ENCODE measurements at places on chromosomes 1 and 21.

DNA sequence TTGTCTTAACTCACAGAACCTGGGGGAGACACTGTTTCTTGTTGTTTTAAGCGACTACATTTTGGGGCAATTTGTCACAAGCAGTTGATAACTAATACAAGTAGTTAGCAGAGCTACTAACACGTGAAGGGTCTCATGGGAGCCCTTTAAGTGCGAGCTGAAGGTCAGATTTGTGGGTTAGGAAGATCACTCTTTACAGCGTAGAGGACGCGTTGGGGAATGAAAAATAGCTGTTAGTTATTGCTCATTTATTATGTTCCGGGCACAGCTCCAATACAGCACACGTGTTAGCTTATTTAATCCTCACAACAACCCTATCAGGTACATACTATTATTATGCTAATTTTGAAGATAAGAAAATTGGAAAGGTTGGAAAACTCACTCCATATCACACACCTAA lies 95.9 kb downstream of the ACTL8 start:
- DNase-seq, result no peak

DNA sequence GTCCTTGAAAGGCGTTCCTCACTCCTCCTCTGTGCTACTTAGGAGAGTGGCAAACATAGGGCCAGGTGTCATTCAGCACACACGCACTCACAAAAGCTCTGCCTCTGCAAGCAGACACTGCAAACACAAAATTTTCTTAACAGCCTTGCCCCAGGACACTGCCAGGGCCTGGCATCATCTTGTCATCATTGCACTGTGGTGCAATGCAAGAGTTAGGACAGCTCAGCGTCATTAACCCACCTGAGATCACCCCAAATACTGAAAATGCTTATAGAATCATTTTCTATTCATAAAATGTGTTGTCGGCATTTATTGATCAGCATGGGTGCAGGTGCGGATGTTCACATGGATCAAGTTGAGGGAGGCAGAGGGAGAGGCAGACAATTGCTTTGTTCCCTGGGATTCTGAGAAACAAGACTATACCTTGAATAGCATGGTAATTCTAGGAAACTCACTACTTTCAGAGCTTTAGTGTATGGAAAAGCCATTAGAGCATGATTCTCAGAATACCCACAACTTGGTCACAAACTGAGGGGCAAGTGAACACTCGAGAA lies 3.0 kb downstream of the ADAM30 start:
- DNase-seq, result no peak

DNA sequence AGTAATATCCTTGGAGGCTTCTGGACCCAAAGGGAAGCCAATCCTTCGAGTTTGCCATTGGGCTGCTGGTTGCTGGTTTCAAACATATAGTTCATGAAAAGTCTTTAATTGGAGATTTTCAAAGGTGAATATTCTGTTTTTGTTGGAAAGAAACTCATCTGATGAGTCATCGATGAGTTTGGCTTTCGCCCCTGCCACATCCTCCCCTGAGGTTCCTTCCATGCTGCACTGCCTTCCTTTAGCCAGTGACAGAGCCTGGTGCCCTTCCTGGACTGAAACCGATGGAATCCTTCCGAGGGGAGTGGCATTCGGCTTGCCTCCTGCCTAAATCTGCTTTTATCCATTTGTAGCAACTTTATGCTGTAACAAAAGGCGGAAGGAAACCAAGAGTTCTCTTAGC lies 550.0 kb downstream of the KIF26B start:
- DNase-seq, result no peak

- peak; percentile 75 for DNase-seq
These were observed 41.6 kb upstream of the AGL start for GRCh38 chr1:99808391-99809115.

- DNase-seq, result no peak
These were observed 7.6 kb downstream of the EFNA3 start for GRCh38 chr1:155086128-155086741.

DNA sequence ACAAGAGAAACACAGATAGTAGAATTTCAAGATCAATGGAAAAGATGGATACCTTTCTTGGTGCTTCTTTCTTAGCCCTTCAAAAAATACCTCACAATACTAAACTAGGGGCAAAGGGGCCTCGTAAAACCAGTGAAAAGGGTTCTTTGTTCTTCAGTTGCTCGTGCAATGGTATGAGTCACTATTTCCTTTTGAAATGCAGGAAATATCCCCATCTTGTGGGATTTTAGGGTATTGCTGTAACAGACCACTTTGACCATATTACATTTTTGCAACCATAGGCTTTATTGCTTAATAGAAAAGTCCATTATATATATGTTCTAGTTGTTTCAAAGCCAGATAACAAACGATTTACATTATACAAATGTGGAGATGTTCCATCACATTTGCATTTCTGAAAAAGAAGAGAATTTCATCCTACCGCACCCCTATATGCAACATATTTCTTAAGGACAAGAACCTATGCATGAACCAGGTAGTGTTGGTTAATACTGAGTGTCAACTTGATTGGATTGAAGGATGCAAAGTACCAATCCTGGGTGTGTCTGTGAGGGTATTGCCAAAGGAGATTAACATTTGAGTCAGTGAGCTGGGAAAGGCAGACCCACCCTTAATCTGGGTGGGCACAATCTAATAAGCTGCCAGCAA lies 88.6 kb upstream of the PKN2 start:
- DNase-seq, result no peak

GRCh38 chr1:36321119-36321951 lies 2.1 kb downstream of the EVA1B start:
- peak; percentile 86 for DNase-seq

DNA sequence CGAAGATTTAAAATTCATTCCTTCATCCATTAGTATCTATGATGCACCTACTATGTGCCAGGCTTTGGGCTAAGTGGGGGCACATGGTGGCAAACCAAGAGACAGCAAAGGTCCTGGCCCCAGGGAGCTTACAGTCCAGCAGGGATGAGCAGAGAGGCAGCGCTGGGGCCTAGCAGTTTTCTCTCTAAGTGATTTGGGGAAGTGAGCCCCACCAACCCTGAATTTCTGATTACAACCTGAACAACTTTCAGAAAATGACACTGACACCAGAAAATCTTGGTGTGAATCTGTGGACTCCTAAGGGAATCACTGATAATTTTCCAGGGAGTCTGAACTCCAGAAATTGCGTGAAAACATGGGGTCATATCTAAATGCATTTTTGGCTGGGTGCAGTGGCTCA lies 111.5 kb downstream of the CAPN8 start:
- DNase-seq, result no peak

- peak; percentile 42 for DNase-seq
These were observed 36.3 kb upstream of the RWDD3 start for GRCh38 chr1:95197616-95198252.

DNA sequence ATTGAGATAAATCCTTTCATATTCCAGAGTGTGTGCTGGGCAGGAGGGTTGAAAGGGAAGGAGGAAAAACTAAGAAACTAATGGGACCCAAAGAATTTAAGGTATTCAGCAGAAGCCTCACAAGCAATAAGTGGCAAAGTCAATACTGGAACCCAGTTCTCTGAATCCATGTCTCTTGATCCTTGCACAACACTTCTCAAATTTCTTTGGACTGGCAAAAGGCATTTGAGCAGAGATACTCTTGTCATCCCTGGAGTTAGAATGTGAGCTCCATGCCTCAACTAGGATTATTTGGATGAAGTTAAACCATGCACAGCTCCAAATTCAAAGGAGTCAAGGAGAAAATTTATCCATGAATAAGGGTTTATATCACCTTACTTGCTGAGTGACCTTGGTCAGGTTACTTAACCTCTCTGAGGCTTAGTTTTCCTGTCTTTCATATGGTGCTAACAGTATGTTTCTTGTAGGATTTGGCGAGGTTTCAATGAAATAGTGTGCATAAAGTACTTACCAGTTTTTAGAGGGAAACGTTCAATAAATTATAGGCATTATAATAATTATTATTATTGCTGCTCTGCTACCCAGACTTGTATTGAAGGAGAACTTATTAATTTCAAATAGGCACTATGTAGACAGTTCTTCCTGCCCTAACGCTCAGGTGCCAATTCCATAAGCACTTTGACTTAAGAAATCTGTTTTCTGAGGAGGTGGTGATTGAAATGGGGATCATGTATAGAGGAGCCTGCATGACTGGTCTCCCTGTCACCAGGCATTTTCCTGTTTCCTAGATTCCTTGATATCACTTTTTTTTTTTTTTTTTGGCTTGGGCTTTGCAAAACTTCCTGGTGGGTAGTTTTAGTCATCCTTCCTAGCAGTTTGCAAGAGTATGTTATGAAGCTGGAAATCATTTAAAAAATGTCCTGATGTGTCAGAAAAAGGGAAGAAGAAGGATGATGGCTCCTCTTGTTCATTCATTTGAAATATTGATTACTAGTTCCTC lies 125.0 kb upstream of the JUN start:
- no peak for DNase-seq

DNA sequence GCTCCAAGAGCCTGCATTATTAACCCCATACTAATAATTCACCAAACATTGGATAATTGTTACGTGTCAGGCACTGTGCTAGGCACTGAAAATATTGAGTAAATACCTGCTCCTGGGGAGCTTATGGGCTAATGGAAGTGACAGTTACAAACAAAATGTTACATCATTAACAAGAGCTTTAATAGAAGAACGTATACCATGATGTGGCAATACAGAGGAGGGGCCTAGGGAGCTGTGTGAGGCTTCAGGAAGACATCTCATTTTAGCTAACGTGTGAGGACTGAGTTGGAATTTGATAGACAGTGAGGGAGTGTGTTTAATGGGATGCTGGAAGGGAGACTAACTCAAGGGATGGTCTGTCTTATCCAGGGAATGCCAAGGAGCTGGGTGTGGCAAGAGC lies 16.5 kb upstream of the TSPAN2 start:
- DNase-seq, result no peak

DNA sequence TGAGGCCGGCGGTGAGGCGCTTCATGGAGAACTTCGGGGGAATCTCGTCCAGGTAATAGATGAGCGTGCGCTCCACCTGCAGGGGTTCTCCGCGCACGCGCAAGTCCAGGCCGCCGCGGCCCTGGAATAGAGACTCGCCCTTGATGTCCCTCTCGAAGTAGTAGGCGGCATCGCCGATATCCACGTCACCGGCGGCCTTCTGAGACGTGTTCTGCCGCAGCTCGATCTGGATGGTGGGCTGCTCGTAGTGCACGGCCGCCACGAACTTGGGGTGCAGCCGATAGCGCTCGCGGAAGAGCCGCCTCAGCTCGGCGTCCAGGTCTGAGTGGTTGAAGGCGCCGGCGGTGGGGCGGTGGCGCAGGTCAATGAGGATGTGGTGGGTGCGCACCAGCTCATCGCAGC lies 726 bp downstream of the TACSTD2 start:
- DNase-seq, result no peak

GRCh38 chr1:178870944-178871343 lies at the start of gene ANGPTL1:
Gene ANGPTL1 (minus strand): TSS chr1:178871077. CDS start chr1:178865776, 5,301 bp downstream.
- no peak for DNase-seq

DNA sequence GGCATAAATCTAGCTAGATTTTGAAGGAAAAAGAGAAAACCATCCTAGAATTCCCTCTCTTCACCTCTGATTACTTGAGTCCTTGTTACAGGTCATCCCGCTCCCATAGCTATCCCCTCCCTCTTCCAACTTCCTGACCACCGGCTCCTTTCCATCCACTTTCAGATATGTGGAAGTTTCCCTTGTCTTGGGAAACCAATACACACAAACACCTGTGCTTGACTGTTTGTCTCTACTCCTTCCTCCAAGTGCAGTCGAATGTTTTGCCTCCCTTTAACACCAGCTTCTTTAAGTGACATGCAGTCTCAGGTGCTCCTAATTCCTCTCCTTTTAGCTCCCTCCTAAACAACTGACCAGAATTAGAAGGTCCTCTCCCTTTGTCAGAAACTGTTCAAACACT lies 70.0 kb downstream of the PTGER3 start:
- DNase-seq, result no peak

- peak; percentile 53 for DNase-seq
These were observed 21.8 kb downstream of the CAPN9 start for GRCh38 chr1:230768903-230769570.

DNA sequence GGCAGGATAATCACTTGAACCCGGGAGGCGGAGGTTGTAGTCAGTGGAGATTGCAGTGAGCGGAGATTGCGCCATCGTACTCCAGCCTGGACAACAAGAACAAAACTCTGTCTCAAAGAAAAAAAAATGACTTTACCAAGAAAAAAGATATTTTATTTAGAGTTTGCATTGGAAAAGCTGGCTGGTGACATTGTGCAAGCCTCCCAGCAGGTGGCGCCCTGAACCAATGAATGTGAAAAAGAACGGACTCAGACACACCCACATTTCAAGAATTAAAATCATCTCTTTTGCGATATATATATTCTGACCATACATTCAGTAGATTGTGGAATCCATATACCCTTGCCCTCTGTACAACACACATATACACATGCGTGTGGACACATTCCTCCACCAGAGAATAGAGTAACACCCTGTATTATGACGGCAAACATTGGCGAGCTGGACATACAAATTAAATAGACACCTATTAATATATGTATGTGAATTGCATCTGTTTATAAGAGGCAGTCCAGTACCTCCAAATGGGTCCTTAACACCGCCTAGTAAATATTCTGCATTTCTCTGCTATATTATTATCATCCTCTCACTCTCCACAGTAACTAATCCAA lies 39.0 kb upstream of the CADM3 start:
- DNase-seq, result no peak

DNA sequence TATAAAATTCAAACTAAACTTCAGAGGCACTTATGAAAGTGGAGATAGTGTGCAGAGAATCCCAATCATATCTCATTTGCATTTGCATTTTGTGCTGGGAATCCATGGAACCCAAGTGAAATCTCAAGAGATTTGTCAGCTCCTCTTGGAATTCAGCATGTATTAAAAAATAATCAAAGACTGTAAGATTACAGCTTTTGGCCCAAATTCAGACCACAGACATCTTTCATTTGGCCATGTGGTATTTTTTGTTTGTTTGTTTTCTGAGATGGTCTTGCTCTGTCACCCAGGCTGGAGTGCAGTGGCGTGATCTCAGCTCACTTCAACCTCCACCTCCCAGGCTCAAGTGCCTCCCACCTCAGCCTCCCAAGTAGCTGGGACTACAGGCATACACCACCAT lies 3.8 kb upstream of the CACYBP start:
- DNase-seq, result no peak

DNA sequence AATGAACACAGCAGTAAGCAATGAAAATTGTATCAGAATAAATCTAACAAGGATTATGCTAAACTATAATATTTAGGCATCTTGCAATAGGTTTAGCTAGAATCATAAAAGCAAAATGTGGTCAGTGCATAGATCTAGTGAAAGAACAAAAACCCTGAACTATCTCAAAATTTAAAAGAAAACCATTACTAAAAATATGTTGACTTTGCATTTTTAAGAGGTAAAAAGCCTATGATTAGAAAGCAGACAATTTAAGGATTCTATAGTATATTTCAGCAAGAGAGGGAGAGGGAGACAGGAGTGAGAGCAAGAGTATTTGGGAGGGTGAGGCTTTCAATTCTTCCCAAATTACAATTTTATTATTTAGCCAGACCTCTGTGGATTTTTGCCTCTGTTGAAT lies 219.4 kb downstream of the TTLL7 start:
- DNase-seq, result no peak

DNA sequence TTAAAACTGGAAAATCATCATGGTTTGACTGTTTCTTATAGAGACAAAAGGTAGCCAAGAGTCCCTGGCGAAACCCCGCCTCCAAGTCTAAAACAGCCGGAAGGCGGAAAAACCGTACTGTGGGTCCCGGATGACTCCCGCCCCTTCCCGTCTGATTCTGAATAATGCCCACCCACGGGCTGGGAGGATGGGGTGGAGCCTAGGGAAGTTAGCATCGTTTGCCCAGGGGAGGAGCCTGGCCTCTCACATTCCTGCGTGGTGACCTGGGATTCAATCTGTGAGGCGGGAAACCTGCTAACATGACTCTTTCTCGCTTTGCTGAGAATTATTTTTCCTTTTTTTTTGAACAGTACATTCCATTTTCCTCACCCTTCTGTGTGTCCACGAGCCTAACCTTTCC lies 124.9 kb downstream of the KCNK1 start:
- DNase-seq, result no peak

Measured in BJ (cell line).